ENCODE measurements at places on chromosomes 3 and 15.

GRCh38 chr3:160434071-160434470 lies 15.5 kb downstream of the TRIM59 start:
- no peak for DNase-seq

DNA sequence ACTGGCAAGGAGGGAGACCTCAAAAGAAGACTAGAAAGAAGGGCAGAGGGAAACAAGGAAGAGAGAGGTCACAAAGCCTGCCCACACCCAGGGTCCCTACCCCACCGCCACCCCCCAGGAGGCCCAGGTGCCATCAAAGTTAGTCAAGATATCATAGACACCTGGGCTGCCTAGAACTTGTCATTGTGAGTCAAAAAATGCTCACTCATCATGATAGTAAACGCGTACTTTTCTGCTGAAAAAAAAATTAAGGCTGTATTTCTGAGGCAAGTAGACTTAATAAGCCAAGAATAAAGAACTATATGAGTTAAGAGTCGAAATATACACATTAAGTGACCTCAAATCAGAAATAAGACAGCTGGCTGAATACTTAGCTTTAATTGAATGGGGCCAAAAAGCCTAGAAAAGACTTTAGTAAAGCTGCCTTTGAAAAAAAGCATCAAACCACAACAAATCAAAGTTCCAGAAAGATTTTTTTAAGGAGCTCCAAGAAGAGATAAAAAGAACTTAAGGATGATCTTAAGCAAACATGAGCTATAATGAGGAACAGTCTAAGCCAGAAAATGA lies 415.5 kb upstream of the PPP2R3A start:
- DNase-seq: no peak

DNA sequence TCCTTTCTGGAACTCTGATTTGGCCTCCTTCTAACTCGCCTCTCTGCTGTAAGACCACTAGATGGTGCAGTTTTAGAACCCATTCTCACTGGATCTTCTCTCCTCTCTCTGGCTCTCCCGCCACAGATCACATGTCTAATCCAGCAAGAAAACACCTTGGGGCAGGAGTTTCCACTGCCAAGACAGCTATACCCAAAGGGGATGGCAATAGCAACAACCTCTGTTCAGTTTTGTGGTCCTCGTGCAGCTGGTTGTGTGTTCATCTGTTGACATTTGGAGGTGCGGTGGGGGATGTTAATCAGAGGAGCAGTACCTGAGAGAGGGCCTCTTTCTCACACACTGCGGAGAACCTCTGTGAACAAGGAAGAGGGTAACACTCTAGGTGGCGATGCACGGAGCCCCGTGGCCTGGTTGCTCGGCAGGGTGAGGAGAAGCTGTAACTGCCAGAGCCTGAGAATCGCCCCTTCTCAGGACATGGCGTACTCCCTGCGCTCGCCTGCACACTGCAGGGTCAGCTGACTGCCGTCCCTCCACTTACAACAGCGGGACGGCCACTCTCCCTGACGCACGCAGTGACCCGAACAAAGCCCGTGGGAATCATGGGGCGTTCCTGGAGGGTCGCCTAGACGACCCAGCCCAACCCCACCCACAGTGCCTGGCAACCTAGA lies at the start of gene TEX55:
TEX55 (plus strand) TSS at position 666 of the 668 bp plus-strand sequence. CDS start 25 bp downstream, outside the sequence.
- peak; percentile 42 for DNase-seq

GRCh38 chr3:76324101-76324500 lies 538.8 kb upstream of the ZNF717 start:
- DNase-seq: no peak

- DNase-seq: no peak
Observed at GRCh38 chr3:43950775-43951174, 260.0 kb downstream of the ABHD5 start.

- DNase-seq: no peak
Observed at GRCh38 chr15:37581866-37582532, 352.4 kb upstream of the TMCO5A start.

DNA sequence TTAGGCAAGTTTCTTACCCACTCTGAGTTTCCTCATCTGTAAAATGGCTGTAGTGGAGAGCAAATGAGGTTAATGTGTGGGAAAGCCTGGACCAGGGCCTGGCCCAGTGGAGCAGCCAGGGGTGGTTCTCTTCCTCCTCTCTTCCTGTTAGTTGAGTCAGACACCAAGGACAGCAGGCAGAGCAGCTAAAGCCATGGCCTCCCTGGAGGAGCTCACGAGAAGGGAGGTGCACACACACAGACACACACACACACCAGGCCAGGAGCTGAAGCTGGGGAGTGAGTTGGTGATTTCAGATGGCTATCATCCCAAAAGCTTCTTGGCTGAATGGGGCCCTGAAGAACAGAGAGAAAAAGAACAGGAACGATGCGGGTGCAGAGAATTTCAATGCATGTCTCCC lies 33.2 kb upstream of the TSPAN3 start:
- no peak for DNase-seq

DNA sequence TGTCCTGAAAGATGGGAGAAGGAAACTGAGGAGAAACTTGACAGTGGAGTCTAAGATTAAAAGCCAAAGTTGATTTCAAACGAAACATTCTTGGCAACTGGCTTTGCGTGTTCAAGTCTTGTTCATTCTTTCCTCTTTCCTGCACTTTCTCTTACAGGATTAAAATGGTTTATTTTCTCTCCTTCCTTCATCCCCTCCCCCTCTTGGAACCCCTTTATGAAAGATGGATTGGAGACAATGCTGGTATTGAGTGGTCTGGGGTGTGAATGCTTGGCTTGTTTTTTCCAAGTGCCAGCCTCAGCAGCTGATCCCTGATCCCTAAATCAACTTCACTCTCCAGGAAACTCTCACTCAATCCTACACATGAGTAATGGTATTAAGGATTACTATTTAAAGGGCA lies 703 bp upstream of the LSAMP start:
- peak; percentile 78 for DNase-seq

DNA sequence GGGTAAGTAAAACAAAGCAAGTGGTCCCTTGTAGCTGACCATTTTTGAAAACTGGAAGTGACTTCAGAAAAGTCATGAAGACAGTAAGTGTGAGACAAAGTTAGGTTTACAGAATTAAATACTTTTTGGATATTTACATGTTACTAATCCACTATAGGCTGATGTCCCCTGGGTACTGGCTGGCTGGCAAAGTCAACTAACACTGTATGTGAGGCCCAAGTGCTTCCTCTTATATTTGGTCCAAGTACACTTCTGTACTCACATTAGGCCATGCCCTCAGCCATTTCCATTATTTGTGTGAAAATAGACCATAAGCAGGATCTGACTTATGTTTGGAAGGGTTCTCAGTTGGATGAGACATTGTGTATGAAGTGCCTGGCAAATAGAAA lies 5.5 kb upstream of the LEKR1 start:
- no peak for DNase-seq

GRCh38 chr3:78977073-78977472 lies 790.7 kb downstream of the ROBO1 start:
- no peak for DNase-seq

DNA sequence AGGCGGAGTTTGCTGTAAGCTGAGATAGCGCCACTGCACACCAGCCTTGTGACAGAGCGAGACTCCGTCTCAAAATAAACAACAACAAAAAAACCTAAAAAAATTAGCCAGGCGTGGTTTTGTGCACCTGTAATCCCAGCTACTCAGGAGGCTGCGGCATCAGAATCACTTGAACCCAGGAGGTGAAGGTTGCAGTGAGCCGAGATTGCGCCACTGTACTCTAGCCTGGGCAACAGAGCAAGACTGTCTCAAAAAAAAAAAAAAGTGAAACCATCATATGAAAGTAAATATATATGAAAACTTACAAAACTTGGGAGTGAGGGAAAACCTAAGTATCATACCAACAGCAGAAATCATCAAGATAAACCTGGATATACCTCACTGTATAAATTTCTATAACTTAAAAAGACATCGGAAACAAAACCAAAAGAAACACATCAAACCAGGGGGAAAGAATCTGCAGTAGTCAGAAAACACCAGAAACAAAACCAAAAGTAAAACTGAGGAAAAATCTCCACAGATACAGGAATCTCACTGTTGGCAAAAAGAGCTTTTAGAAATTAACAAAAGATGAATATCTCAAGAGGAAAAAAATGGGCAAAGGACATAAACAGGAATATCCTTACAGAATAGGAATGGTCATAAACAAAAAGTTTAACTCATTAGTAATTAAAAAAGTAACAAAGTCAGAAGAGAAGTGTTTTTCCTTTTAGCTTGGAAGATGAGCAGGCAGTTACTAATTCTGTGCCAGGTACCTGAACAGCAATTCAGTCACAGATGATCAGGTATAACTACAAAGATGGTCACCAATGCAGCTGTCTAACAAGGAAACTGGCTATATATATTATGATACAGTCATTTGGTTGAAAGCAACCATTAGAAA lies 41.3 kb downstream of the ETV5 start:
- DNase-seq: no peak

GRCh38 chr3:127451321-127451720 lies 139.2 kb downstream of the TPRA1 start:
- no peak for DNase-seq

GRCh38 chr15:47972738-47973137 lies 148.1 kb upstream of the SLC24A5 start:
- DNase-seq: no peak

GRCh38 chr3:129961141-129961541 lies 13.4 kb upstream of the TRH start:
- DNase-seq: no peak

- DNase-seq: no peak
Observed at GRCh38 chr3:155946178-155946577, 75.7 kb downstream of the GMPS start.

GRCh38 chr15:66882251-66883020 lies 180.4 kb downstream of the SMAD6 start:
- DNase-seq: no peak

- DNase-seq: no peak
Observed at GRCh38 chr15:59993950-59994401, 10.1 kb upstream of the FOXB1 start.

GRCh38 chr3:58617338-58617761 lies 40.2 kb upstream of the FAM107A start:
- no peak for DNase-seq

DNA sequence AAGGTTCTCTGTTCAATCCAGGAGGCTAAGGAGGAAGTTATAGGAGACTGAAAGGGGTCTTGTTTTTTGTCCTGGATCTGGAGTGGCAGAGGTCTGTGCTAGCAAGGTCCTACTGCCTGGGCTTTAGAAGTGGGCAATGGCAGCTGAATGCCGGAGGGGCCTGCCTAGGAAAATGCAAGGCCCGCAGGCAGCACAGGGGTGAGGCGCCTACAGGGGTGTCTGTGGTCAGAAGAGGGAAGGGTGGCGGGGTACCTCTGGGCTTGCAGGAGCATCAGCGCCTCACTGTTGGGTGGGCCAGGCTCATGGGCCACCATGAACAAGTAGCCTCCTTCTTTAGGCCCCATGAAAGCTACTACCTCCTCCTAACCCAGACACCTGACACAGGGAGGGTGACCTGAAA lies 175.4 kb downstream of the PEX5L start:
- DNase-seq: no peak

DNA sequence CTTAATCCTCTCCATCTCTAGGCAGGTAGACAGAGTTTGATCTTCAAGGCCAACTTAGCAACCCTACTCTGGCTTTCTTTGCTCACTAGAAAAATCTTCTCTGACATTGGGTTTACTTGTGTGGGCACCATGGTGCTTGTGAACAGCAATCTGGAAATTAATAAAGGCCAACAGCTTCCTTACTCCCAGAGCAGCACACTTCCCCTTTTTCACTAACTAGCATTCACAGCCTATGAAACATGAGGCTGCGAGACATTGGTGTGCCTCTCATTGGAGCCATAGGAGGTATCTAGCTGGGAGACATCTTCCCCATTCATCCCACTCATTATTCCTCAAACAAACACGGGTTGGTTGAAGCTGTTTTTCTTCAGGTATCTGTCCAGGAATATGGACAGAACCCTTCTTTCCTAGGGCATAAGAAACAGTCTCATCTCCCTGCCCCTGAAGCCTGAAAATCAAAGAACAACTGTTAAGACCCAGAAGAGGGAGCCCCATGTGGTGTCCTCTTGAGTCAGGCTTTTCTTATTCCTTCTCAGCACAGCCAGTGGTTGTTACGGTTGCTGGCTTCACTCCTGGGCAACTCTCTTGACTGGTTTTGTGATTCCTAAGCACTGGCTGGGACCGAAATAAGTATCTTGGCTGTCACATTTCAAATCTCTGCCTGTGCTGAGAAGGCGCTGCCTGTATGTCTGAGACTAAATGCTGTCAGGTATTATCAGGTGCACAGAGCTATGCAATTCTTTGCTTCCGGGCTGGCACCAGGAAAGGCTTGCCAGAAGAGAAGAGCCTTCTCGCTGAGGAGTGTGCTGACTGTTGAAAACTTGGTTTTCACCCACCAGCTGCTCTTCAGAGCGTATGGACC lies 194.4 kb downstream of the FEZF2 start:
- DNase-seq: no peak

DNA sequence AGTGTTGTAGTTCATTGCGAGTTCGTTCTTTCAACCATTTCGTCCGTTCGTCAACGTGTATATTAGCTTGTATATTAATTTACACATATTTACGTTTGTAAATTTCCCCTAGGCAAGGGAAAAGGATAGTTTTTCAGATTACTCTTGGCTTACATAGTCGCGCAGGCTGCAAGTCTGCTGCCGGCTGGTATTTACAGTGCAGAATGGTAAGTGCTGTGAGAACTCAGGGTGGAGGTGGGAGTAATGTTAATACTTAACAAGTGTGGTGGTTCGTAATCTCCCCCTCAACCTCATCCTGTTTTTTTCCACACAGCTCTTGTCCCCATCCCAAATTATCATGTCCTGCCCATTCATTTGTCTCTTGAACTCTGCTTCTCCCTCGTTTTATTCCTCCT lies 766 bp downstream of the FAM98B start:
- no peak for DNase-seq

GRCh38 chr3:70400194-70400593 lies 87.8 kb upstream of the MDFIC2 start:
- no peak for DNase-seq

DNA sequence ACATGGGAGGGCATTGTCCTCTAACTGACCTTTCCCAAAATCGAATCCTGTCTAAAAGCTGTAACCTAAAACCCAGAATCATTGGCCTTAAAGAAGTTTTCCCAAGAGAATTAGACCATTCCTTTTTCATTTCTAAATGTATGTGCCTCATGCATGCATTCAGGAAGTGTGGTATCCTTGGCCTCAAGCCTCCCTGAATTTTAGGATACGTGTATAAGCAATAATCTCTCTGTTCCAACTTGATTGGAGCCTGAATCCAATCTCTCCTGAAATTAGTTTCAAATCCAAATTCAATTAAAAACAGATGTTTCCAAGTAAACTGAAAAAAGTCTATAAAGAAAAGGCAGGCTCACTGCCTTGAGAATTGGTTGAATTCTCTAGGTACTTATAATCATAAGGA lies 86.0 kb upstream of the VEPH1 start:
- DNase-seq: no peak

GRCh38 chr3:176623468-176624150 lies 573.7 kb downstream of the TBL1XR1 start:
- DNase-seq: no peak

DNA sequence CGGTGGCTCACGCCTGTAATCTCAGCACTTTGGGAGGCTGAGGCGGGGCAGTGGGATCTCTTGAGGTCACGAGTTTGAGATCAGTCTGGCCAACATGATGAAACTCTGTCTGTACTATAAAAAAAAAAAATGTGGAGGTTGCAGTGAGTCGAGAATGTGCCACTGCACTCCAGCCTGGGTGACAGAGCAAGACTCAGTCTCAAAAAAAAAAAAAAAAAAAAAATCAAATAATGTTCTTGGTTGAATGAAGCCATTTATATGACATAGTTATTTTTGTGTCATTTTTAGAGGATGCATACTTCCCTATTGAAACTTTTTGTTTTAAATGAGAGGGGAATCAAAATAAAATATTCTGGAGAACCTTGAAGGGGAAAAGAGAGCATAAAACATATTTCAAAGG lies 3.1 kb downstream of the HMCES start:
- DNase-seq: no peak

Measured in midbrain (tissue), 1 donor.